ENCODE measurements at places on chromosomes 7 and 10. TPM values are rescaled to one million over a fixed set of nuclear protein-coding genes. Genes with fewer than 3 reads are reported as not detected.

DNA sequence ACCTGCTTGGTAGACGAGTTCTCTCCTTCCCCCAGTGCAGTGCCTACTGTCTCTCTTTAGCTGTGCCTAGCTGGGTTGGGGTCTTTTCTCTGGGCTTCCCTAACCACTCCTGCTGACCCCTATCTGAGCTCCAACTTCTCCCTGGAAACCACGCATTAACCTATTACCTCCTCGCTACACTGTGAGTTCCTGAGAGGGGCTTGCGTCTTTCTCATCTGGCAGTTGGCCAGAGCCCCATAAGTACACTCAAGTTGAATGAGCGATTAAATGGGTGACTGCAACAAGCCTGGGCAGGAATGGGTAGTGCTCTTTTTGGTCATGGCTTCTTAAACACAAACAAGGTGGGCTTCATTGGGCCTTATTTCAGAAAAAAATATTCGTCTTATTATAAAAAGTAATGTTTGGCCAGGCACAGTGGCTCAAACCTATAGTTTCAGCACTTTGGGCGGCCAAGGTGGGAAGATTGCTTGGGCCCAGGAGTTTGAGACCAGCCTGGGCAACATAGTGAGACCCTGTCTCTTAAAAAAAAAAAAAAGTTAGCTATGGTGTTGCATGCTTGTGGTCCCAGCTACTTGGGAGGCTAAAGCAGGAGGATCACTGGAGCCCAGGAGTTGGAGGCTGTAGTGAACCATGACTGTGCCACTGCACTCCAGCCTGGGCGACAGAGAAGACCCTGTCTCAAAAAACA is 41.4 kb downstream of the SYPL1 start:
- DNase-seq, result no peak

GRCh38 chr10:70343312-70343711 is 39.1 kb downstream of the LRRC20 start:
- DNase-seq, result no peak

DNA sequence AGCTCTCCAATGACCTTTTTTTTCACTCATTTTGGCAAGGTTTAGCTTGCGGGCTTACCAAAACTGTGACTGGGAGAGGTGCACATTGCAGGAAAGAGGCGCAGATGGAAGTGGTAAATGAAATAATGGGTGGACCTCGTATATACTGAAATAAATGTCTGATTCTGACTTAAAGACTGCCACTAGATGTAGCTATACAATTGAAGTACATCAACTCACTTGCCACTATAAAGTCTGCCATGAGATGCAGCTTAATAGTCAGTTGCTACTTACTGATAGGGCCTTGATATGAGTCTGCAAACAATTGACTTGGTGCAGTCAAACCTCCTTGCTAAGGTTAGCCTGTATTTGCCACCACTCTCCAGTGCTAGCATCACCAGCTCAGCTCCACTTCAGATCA is 525.9 kb upstream of the MBL2 start:
- DNase-seq, result no peak

AKR1D1 gene
- polyA plus RNA-seq, result 0.06 TPM

ZDHHC4 gene
- polyA plus RNA-seq, result 45.1 TPM

DNA sequence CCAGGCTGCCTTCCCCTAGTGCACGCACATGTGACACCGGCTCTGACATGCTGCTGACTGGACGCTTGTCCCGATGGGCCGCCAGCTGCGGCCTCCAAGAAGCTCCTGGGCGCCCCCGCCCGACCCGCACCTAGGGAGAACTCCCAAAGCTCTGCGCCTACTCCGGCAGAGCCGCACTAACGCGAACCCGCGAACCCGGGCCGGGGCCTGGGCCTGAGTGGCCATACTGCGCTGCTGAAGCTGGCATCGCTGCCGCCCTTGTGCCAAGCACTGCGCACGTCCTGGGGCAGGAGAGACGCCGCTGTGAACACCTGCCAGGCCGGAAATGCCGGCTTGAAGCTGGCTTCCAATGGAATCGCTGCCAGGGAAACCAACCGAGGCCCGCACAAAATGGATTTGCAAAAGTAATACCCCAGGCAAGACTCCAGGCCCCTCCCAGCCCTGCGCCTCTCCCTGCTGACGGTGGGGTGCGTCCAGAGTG is 85.1 kb downstream of the WASHC2A start:
- DNase-seq, result no peak

DNA sequence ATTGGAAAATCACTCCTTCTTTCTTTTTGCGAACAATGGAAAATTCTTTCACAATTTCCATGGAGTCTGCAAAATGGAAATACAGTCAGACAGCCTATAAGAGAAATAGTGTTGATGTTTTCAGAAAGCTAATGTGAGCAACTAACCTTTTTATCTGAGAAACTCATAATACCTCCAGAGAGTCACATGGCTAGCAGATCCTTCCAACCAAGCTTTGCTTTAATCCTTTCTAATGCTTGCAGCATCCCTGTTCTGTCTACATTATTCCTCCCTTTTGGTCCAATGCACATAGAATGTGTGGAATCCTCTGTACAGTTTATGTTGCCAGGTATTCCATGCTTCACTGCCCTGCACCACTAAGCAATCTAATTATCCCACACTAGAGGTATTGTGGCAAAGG is 717.5 kb upstream of the LRRN3 start:
- no peak for DNase-seq

DNA sequence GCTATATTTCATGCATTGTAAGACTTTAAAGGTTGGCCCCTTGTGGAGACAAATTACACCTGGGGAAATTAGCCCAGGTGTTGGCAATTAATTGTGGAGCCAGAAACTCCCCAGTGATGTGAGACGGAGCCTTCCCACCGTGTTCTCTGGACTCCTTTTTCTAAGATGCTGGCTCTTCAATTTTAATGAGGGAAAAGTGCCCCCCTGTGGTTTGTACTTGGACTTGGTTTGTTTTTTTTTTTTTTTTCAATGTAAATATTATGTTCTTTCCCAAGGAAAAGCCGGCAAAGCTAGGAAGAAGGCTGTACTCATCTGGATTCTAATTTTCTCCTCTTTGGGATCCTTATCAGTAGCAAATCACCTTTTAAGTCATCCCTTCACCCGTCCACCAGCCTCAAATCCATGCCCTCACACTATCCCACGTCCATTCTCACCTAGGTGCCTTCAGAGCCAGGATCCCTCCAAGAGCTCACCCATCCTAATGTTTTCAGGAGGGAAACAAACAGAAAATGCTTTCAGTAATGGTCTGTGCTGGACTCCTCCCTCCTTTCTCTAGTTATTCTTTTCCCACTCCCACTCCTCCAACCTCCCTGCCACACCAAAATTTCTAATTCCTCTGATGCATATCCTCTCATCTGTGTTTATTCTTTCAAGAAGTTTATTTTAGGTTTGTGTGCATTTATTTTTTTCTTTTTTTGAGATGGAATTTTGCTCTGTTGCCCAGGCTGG is 20.4 kb upstream of the ST8SIA6 start:
- no peak for DNase-seq

- DNase-seq, result no peak
These were observed 93.6 kb downstream of the PRLHR start for GRCh38 chr10:118501637-118502440.

DNA sequence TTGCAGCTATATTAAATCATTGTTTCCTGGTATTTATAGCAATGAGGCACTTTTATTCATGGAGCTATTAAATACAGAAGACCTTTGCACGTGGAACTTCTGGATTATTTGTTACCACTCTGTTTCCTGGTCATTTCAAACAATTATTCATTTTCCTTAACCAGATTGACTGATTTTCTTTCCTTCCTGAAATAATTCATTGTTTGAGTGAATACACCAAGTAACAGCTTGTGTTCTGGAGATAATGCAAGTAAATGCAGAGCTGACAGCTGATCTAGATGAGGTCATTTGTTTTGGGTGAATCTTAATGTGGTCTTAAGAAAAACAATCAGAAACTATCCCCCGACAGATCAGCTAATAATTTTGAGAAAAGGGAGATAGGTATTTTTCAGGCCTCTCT is 497.7 kb downstream of the KIF20B start:
- no peak for DNase-seq

ETV1 gene
- 11.0 TPM for polyA plus RNA-seq

LLCFC1 gene
- 0.25 TPM for polyA plus RNA-seq

GRCh38 chr10:26650406-26650805 is 47.1 kb upstream of the PDSS1 start:
- DNase-seq, result no peak

SUN3 gene
- polyA plus RNA-seq, result not detected

DNA sequence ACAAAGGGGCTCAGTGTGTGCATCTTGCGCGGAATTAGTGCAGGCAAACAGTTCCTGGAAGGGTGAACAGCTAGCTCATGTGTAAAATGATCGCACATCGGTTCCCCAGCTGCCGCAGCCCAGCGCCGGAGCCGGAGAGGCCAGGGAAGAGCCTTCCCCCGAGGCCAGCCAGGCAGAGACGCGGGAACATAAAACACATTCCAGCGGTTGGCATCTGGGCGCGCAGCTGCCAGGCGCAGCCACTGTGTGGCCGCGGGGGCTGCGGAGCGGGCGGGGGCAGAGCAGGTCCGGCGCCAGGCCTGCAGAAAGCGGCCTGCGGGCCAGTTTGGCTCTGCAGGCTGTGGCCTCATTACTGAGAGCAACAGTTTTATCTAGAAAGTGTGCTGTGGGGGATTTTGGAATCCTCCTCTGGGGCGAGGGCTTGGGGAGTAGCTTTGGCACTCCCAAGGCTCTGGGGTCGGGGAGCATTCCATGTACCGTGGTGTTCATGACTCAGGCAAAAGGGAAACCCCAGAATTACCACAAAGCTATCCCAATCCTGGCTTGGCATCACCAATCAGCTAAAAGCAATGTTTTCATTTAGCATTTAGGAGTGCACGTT is 74.3 kb downstream of the SAMD9 start:
- no peak for DNase-seq

DNA sequence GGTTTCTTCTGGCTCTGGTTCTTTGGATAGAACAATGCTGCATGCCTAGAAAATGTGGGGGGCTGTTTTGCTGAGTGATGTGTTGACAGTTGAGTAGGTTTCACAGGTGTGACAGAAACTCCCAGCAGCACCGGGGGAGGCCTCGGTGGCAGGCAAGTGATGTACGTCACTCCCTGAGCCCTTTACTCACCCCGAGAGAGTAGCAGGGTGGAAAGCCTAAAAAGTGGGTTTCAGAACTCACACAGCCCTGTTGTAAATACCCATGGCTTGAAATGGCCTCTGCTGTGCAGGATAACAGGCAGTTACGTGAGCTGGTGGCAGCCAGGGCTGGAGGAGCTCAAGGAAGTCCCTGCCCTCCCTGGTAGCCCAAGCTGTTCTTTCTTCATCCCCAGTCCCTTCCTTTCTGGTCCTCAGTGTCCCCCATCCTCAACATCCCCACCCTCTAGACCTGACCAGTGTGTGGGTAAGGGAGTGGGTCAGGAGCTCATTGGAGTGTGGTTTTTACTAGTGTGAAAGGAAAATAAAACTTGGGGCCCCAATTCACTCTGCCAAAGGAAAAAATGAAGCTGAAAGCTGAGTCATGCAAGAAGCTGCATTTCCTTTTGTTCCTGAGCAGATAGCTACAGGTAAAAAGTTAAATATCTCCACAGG is 258.1 kb downstream of the STK31 start:
- no peak for DNase-seq

GRCh38 chr7:17434841-17435692 is 136.6 kb downstream of the AHR start:
- no peak for DNase-seq

GRCh38 chr7:159154243-159154642 is 9.6 kb upstream of the VIPR2 start:
- DNase-seq, result no peak

All from forelimb muscle (tissue), 1 donor.